T47D (cell line): ENCODE measurements at places on chromosomes 7 and 10.

GRCh38 chr10:12806228-12807095, 195.1 kb downstream of the CCDC3 start:
- DNase-seq, result no peak

DNA sequence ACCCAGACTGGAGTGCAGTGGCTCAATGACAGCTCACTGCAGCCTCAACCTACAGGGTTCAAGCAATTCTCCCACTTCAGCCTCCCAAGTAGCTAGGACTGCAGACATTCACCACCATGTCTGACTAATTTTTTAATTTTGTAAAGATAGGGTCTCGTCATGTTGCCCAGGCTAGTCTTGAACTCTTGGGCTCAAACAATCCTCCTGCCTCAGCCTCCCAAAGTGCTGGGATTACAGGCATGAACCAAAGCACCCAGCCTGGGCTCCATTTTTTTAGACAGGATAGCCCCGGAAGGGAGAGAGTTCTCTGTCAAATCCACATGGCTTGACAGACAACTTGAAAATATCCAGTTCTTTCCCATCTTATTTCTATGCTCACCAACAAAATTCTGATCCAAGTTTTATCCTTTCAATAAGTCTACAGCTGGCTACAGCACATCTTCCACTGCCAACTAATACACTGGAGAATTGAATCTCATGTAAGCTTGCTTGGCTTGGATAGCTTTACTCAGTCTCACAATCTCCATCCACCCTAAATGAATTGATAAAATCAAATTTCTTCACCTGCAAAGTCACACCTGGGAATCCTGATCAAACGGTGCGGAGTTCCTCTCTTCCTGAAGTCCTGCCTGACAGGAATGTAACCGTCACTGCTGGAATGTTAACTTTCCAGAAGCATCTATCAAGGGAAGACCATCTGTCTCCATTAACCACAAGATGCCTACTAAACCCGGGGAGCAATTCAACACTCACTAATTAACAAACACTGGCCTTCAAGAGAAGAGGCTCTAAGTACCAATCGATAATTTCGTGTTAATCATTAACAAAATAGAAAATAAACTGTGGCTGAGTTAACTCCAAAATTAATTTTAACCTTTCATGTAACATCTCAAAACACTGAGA, 239.7 kb upstream of the MKLN1 start:
- DNase-seq, result no peak

DNA sequence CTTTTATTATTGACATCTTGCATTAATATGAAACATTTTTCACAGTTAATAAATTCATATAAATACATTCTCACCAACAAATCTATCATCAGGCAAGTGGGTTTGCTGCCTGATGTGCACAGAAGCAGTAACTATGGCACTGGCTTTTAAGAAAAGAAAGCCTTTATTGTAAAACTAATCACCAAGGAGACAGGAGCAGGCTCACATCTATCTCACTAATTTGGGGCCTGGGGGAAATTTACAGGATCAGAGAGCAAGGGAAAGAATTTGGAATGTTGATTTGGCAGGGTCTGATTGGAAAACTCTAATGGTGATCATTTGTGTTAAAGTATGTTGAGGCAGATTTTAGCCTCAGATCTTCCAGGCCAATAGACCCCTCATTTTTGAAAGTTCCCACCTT, 605.7 kb downstream of the POM121L12 start:
- DNase-seq, result no peak

GRCh38 chr7:96449094-96449493, 127.2 kb upstream of the SLC25A13 start:
- no peak for DNase-seq

DNA sequence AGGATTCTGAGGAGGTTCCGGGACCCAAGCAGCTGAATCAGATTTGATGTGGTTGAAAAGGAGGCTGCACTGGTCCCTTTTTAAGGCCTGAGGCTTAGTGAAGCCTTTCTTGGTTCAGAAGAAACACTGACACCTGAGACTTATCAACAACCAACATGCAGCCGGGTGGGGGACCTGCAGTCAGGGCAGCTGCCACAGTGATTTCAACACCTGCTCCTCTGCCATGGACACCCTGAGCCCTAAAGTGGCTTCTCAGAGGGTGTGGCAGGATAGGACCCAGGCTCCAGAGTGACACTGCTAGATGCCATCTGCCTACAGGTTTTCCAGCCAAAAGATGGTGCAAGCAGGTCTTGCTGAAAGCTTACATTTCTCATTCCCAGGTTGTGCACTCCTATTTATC, 99.3 kb downstream of the COL13A1 start:
- no peak for DNase-seq

- no peak for DNase-seq
These were observed 180.7 kb downstream of the EVX1 start for GRCh38 chr7:27423290-27423689.

- no peak for DNase-seq
These were observed 5.1 kb upstream of the PMPCB start for GRCh38 chr7:103292122-103292521.

- no peak for DNase-seq
These were observed 6.8 kb downstream of the ORAI2 start for GRCh38 chr7:102439963-102440795.

DNA sequence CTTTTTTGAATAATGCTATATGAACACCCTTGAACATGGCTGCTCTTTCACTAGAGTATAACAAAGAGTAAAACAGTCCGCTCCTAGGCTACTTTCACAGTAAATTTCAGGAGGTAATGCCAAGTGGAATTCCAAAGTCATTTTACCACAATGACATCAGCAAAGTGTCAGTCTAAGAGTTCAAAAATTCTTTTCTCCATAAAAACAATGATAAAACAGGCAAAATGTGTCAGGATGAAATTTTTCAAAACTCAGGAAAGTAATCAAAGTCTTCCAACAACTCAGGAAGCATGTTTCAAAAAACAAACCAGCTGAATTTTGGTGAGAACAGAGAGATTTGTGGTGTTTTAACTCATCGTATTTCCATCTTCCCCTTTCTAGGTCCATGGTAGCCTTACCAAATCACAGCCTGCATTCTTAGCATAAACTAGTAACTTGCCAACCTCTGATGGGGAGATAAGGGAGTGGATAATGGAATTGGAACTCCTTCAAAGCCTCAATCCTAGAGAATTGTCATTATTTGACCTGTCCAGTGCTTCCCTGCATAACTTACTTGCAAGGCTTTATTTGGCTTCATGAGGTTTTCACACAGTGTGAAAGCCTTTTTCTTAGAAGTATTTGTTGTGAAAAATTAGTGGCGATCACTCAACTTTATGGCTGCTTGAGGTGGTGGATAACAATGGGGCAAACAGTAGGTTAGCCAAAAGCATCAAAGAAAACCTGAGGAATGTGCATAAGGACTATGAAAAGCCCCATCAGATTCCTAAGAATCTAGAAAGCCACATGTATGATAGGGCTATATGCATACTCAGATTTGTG, 302.7 kb downstream of the HDAC9 start:
- DNase-seq, result no peak

DNA sequence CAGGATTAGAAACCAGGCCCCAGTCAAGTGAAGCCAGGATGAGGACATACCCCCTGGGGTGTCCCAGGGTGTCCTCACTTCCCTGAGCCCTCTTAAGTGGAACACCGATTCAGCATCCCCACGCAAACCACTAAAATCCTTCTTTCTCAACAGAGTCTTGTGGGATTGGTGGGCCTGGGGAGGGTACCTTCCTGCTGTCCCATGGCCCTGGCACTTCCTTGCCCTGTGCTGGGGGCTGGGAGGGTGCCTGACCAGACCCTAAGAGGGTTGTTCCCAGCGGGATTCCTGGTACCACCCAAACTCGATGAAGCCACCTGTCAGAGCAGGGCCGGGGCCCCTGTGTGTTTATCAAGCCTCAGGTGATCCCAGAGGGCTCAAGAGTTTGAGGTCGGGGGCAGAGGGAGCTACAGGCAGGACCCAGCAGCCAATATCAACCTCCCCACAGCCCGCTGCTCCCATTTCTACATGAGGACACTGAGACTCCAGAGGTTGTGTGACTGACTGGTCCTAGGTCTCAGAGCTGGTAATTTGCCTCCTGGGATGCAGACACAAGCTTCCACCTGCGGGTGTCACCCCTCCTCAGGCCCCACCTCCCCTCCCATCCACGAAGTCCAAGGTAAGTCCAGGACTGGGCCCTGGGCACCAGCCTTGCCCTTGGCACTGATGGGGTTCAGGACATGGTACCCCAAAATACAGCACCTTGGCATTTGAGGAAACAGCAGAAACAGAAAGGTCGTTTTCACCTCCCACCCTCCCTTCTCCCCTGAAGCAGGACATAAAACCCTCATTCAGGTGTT, 31.4 kb downstream of the OAT start:
- peak; percentile 19 for DNase-seq

DNA sequence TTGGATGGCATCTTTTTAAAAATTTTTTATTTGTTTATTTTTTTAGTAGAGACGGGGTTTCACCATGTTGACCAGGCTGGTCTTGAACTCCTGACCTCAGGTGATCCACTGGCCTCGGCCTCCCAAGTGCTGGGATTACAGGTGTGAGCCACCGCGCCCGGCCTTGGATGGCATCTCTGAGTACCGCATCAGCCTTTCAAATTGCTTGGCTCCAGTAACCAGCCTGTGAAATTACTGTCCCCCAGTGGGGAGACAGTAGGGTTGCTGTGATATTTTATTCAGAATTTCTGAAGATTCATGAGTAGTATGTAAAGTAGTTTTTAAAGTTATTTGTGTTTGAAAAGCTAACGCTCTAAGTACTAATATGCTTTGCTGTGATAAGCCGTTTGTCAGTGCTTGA, 1.2 kb downstream of the NUB1 start:
- DNase-seq, result peak; percentile 24

- DNase-seq, result no peak
These were observed 1.1 kb downstream of the NANOS1 start for GRCh38 chr10:119030421-119031250.

GRCh38 chr10:124700293-124701037, 43.7 kb downstream of the FAM53B start:
- DNase-seq, result no peak

DNA sequence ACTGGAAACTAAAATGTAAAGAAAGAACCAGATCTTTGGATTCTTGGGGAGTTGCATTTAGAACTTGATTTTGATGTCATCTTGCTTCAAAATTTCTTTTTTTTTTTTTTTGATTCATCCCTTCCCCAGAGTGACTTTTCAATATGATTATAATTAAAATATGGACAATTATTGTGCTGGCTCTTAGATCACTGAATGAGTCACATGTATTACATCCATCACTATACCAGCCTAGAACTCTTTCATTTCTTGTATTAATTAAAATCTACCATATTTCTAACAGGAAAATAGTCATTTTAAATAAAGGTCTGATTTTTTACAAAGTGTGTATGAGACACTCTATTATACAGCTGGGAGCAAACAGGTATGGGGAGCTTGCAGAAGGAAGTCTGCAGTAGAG, 269.5 kb upstream of the AKR1E2 start:
- DNase-seq, result no peak
